ENCODE measurements at places on chromosomes 5 and 9. TPM values are rescaled to one million over a fixed set of nuclear protein-coding genes. Genes with fewer than 3 reads are reported as not detected.

Gene CDX1
- 0.50 TPM for total RNA-seq

Gene ANKRA2
- total RNA-seq = 15.7 TPM

Gene ANKRD18B
- 5.5 TPM for total RNA-seq

Gene JMY
- 9.0 TPM for total RNA-seq

Gene TLR4
- 9.1 TPM for total RNA-seq

Gene C9orf50
- not detected for total RNA-seq

- no peak for DNase-seq
Observed at GRCh38 chr9:78900500-78900899, 603.6 kb downstream of the PSAT1 start.

DNA sequence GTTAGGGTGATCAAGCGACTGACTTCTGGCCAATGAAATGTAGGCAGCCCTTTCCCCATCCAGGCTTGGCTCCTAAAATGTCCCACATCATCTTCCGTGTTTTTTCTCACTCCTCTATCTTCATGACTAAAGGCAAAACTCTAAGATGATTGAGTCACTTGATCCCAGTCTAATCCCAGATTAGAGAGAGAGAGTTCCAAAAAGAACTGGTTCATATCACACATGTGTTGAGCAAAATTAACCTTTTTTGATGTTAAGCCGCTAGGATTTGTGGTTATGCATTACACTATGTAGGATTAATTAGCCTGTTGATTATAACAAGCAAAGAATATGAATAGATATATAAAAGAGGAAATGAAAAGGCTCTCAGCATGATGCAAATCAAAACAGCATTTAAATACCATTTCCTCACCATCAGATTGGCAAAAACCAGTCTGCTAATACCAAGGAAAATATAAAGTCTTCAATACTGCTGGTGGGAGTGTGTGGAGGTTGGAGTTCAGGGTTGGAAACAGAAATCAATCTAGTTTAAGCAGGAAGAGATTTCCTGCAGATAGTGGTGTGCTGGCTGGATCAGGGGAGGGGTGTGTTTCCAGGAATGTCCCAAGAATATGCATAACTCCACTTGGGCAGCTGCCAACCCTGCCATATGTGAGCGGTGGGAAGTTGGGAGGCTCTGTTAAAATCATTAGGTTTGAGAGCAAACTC is 187.6 kb upstream of the S1PR3 start:
- DNase-seq = no peak

GRCh38 chr5:139137697-139138096 is 60.5 kb downstream of the SIL1 start:
- DNase-seq = peak; percentile 37

DNA sequence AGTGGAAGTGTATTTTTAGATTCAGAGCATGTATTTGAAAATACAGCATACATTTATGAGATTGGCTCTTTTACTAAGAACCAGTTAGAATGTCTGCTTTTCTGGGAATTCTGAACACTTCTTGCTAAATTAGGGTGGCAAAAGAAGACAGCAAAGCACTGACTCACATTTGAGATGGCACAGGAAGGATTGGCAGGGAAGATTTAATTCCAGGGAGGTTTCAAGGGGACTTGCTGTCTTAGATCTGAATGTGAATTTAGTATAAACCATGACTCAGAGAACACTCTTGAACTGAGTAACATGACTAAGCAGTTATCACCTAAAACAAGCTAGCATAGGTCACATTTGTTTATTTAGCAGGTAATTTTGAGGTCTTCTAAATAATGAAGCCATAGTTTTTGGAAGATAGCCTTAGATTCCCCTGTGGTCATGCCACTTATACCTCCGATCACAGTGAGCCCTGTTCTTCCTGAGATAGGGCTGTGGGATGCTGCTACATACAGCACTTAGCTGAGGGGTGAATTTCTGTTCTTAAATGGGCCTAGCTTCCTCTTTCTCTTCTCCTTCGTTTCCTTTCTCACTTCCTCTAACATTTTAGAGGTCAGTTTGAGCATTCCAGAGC is 173.8 kb downstream of the PCSK1 start:
- DNase-seq = peak; percentile 68

- no peak for DNase-seq
Observed at GRCh38 chr5:152592416-152592815, 187.3 kb upstream of the NMUR2 start.

GRCh38 chr5:68804343-68804742 is 289.5 kb upstream of the SLC30A5 start:
- no peak for DNase-seq

GRCh38 chr5:66582499-66583165 is 13.6 kb upstream of the MAST4 start:
- peak; percentile 77 for DNase-seq

DNA sequence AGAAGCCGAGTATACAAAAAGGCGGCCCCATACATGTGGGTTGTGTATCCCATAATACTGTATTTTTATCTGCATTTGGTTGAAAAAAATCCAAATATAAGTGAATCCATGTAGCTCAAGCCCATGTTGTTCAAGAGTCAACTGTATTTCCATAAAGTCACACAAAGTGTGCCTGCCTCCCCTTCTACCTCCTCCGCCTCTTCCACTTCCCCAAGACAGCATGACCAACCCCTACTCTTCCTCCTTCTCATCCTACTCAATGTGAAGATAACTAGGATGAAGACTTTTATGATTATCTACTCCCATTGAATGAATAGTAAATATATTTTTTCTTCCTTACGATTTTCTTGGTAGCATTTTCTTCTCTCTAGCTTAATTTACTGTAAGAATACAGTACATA is 92.7 kb downstream of the RFX3 start:
- no peak for DNase-seq

GRCh38 chr5:160270704-160271103 is 41.4 kb downstream of the FABP6 start:
- DNase-seq = no peak

DNA sequence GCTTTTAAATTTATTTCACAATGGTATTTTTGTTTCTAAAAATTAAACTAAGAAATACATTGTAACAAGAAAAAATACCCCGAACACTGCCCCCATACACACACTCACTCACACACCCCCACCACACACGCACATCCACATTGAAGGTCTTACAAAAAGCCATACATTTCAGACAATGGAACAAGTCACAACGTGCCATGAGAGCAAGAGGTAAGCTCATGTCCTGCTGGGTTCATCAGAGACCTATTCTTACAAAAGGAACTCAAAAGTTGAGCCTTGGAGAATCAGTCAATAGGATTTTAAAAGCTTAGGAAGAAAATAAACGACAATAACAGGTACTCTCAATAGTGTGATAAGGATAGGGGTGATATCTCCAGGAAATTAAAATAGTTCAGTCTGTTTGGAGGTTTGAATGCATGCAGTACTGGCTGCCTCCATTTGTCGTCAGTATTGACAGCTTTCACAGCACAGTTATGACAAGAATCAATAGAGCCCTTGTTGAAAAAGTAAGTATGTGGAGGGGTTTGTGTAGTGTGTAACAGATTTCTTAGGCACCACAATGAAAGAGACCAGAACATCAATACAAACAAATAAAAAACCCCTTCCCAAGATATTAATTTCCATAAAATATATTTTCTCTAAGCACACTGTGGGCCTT is 1826.2 kb upstream of the CDH6 start:
- no peak for DNase-seq

DNA sequence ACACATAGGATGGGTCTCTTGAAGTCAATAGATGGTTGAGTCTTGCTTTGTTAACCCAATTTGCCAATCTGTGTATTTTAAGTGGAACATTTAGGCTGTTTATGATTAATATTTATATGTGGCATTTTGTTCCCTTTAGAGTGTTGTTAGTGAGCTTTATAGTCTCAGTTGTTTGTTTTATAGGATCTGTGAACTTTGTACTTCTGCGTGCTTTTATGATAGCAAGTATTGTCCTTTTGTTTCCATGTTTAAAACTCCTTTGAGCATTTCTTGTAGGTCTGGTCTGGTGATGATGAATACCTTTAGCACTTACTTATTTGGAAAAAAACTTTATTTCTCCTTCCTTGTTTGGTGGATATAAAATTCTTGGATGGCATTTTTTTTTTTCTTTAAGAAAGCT is 23.8 kb downstream of the SELENOP start:
- no peak for DNase-seq

GRCh38 chr5:177357459-177358351 is at the start of gene RGS14:
Gene RGS14 (plus strand): TSS chr5:177357924. CDS start chr5:177358025, 101 bp downstream.
- peak; percentile 55 for DNase-seq

GRCh38 chr5:150516011-150516410 is 8.1 kb downstream of the NDST1 start:
- DNase-seq = peak; percentile 63

GRCh38 chr9:116000748-116001329 is 152.8 kb upstream of the PAPPA start:
- DNase-seq = no peak

DNA sequence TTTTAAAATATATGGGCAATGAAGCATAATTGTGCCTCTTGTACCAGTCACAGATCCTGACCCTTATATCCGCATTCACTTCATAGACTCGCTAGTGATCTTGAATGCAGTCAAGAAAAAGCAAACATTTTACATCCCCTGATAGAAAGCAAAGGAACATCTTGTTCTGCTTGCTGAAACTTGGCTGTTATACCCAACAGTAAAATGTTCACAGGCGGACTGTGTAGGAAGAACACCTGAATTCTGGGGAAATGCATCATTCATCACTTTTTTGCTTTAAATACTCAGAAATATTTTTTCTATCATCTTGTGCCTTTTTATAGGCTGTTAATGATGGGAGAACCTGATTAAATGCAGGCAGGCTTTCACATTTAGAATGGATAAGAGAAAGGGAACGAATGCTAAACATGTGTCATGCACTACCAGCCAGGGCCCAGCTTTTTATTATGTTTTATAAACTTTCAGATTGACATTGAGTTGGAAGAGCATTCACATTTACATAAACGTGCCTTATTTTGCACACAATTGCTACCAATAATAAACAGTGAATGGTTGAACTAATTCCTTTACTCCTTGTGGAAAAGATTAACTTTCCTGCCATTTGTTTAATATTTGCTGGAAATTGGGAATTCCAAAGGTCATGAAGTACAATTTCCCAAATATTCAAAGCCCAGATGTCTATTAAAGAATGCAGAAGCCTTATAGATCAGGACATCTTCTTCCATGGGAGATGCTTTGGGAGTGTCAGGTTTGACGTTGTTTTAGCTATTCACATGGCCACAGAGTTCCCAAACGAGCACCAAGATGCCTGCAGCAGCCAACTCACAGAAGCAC is 756.2 kb downstream of the TLE1 start:
- no peak for DNase-seq

DNA sequence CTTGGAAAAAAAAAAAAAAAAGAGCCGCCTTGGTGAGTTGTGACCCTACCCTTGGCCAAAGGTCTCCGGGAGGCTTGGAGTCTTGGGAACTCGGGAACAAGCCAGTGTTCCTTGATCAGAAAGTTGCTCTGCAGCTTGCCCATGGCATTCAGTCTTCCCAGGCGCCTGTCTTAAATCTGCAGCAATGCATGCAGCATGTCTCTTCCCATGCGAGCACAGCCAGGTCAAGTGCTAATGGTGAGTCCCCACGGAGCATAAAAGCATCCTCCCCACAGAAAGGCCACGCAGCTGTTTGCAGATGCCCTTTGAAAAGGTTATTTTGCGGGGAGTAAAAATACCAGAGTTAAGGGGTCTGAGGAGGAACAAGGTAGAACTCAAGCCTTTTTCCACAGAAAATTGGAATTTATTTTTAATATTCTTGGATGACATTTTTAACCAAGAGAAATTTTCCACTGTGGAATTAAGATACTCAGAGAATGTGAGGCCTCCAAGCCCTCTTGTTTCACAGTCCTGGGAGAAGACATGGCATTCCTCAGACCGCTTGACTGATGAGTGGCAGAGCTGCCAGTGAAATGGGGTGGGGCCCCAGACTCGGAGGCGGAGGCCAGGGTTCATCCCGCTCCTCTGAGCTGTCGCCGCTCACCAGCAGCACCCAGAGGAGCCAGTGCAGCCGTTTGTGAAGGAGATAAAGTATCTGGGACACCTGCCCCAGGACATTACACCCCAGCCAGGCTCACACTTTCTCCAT is 81.6 kb downstream of the CYFIP2 start:
- no peak for DNase-seq

DNA sequence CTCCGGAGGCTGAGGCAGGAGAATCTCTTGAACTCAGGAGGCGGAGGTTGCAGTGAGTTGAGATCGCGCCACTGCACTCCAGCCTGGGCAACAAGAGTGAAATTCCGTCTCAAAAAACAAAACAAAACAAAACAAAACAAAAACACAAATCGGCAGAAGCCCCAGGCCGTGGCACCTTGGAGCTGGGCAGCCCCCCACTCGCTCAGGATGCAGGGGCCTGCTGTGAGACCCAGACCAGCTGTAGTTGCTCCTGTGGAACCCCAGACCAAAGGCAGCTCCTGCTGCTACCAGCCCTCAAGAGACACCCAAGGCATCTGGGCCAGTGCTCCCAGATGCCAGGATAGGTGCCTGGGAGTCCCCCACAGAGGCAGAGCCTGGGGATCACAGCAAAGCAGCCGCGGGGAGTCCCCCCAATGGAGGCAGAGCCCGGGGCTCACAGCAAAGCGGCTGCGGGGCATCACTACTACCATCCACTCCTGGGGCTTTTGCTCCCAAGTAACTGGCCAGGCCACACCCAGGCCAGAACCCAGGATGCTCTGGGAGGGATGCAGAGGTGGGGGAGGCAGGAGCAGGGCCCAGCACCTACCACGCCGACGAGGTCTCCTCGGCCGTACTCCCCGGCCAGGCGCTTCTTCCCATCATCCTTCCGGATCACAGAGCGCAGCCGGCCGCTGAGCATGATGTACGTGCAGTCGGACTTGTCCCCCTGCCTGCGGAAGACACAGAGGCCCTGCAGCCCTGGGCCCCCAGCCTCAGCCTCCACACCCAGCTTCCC is 37.7 kb upstream of the NSMF start:
- no peak for DNase-seq

DNA sequence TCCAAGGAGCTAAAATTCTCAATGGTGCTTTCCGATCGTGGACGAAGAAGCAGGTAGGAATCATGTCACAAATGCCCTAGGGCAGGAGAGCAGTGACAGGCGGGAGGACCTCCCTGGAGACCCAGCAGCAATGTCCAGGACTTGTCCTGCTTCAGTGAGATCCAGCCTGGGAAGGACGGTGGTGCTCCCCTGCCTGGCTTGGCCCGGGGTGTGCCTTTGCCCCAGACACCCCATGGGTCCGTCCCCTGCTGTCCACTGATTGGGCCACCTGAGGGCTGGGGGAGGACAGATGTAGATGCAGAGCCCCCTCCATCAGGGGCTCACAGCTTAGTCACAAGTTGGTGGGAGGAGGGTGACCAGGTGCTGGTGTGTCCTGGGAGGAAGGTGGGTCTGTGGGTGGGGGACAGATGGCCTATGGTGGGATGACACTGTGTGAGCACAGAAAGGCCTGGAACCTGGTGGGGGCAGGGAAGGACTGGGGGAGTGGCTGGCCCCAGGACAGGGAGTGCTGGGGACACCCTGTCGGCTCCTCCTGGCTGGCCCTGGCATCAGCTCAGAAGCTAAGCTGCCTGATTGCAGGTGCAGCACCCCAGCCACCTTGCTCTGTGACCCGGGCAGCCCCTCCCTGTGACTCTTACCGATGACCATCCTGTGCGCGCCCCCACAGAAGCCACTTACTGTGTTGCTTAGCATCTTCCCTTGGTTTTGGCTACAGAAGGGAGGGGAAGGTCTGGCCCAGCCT is 82.0 kb downstream of the PHF2 start:
- no peak for DNase-seq

GRCh38 chr5:32443541-32444430 is 754 bp downstream of the ZFR start:
- peak; percentile 20 for DNase-seq

Data from astrocyte (in vitro differentiated cells and primary cell).